Prostate gland (tissue), 2 donors: ENCODE measurements at places on chromosomes 2 and 18. TPM values are rescaled to one million over a fixed set of nuclear protein-coding genes. Genes with fewer than 3 reads are reported as not detected.

DNA sequence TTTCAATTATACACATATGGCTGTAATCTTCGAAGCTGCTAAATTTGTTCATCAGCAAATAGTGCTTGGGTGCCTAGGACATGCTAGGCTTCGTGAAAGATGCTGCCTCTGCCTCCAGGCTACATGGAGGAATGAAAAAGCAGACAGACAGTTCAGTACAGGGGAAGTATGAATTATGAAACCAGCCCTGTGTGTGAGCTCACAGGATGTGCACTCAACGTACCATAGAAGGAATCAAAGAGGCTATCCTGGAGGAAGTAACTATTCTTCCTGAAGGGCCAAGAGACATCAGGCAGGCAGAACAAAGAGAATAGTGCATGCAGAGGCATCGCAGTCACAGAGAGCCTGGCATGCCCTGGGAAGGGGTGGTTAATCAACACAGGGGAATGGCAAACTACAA, 61.4 kb downstream of the DYM start:
- DNase-seq: no peak

DNA sequence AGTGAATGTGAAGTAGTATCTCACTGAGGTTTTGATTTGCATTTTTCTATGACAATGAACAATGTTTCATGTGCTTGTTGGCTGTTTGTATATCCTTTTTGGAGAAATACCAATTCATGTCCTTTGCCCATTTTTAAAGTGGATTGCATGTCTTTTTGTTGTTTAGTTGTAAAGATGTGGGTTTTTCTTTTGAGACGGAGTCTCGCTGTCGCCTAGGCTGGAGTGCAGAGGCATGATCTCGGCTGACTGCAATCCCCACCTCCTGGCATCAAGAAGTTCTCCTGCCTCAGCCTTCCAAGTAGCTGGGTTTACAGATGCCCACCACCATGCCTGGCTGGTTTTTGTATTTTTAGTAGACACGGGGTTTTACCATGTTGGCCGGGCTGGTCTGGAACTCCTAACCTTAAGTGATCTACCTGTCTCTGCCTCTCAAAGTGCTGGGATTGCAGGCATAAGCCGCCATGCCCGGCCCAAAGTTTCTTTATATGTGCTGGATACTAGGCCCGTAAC, 236.7 kb downstream of the MYCN start:
- DNase-seq: no peak

DNA sequence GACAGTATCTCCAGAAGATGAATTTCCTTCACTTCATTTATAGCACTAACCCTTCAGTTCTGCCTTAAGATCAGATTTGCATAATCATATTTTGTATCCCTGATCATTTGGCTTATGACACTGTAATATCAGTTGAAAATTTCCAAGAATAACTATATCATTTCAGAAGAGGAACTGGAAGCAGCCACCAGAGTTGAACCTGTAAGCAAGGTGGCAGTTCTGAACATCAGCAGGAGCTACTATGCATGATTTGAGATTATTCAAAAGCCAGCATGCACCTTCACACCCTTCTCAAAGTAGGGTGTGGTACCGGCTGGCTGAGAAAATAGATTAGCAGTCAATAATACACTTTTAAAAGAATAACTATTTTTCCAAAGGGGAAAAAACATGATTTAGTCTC, 328.2 kb downstream of the DLGAP1 start:
- no peak for DNase-seq

DNA sequence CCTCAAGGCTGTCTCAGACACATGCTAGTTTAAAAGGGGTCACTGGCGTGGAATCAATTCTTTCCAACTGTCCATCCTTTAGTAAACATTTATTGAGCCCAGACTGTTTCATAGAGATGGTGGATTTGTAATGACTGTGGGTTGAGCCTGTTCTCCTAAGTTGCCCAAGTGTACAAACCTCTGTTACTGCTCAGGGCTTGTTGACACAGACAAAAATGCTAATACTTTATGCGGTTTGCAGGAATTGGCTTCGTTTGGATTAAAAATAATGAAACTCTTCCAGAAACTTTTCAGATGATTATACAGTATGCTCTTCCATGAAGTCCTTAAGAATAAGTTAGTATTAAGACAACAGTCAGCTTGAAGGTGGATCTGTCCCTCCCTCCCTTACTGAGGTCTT, 83.6 kb upstream of the MGAT5 start:
- DNase-seq: no peak

- DNase-seq: no peak
These were observed 593.1 kb downstream of the CBLN2 start for GRCh38 chr18:71951001-71951400.

DNA sequence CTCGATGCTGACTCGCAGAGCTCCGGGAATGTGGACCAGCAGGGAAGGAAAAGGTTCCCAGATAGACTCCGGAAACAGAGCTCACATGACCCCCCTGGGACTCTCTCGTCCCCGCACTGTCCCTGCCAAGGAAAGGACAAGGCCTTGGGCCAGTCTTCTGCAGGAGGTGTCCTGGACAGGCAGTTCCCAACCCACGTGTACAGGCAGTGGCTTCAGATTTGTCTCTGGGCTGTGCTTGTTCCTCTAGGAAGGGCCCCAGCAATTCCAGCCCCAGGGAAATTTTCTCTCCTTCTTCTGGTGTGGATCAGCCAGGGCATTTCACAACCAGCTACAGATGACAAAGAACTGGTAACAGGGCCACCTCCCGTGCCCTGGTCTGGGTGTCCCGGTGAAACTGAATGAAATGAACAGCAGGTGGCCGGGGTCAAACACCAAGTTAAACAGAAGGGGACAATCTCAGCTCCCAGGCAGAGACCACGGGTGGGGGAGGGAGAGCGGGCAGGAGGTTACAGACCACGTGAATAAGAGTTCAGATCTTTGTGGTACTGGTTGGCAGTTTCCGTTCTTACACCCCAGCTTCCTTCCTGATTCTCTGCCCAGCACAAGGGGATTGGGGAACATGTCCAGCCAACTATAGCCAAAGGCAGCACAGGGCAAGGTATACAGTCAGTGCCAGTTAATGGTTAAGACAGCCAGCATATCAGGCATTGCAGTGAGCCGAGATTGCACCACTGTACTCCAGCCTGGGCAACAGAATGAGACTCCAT, 52.2 kb upstream of the CAB39 start:
- no peak for DNase-seq

- no peak for DNase-seq
These were observed 482.2 kb downstream of the SPAG16 start for GRCh38 chr2:213766465-213766901.

DNA sequence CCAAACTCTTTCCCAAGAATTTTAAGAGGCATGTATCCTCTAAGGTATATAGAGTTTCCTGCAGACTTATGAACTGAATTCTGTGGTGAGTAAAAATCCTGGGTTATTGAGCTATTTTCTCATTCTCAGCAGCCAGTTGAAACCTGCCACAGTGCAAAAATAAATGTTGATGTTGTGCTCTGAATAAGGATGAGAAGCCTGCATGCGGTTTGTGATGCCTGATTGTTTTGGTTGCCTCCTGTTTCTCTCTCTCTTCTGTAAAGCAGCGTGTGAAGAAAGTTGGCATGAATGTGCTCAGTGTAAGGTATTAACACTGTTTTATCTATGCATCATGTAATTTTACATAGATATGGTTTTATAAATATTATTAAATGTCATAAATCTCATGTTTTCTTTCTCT, 452.6 kb downstream of the CDH2 start:
- DNase-seq: no peak

GRCh38 chr18:57918601-57919000, 115.5 kb upstream of the ATP8B1 start:
- DNase-seq: no peak

DNA sequence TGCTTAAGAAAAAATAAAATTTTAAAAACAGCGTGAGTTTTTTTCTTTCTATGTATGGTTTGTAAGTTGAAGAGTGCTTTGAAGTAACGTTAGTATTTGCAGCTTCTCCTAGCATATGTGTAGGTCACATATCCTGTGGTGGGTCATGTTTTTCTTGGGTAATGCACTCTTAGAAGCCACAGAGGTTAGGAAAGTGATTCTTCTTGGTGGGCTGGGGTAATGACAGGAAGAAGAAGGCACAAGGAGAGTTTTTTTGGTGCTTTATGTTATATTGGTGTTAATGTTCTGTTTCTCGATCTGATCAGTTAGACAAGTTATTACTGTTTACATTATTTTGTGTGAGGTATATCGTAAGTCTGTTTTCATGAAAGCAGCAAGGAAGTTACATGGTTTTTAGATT, 109.0 kb downstream of the ICA1L start:
- no peak for DNase-seq

- DNase-seq: no peak
These were observed 249.3 kb upstream of the FSHR start for GRCh38 chr2:49403637-49404036.

DNA sequence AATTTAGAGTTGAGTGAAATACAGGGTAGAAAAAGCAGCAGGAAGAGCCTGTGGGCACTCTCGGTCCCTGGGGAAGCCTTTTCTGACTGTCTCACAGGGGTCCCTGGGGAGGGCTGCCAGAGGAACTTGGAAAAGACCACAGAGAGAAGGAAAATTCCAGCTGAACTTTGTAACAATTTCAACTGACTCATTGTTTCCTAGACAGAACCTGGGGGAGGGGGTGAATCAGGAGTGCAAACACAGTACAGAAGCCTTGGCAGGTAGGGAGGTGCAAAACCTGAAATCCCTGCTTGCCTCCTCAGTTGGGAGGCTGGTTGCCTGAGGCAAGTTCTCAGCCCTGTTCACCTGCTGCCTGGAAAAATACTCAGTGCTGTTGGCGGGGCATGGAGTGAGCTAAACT, 106.8 kb downstream of the GRB14 start:
- no peak for DNase-seq

DNA sequence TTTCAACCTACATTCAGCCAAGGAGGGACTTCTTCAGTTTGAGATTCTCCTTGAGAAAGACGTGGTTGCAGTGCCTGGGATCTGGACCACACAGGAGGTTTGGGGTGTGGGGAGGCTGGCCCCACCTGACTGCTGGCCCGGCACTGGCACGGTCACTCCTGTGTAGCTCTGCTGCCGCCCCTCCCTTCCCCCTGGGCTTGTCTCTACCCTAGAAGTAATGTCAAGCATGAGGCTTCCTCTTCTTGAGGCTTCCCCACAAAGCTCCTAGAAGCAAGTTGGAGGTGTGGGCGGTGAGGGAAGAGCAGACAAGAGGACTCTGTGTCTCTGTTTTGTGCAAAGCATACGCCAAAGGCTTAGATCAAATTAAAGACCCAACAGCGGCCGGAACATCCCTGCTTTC, 8.7 kb downstream of the KLHL29 start:
- no peak for DNase-seq

DNA sequence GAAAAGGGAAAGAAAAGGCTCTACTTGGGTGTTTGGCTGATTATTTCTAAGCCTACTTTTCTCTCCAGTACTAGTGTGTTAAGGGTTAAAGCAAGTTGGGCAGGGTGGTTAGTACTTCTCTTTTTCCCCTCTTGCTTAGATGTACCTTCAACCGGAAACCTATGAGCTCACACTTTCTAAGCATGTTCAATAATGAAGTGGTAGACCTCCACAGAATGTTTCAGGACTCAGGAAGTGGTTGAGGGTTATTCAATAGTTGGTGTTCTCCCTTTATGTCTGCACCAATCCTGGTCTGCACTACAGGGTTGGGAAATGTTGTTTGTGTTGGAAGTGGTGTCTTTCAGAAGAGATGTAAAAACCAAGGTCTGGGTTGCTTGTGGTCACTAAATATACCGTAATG, 137.1 kb downstream of the ZEB2 start:
- no peak for DNase-seq

DNA sequence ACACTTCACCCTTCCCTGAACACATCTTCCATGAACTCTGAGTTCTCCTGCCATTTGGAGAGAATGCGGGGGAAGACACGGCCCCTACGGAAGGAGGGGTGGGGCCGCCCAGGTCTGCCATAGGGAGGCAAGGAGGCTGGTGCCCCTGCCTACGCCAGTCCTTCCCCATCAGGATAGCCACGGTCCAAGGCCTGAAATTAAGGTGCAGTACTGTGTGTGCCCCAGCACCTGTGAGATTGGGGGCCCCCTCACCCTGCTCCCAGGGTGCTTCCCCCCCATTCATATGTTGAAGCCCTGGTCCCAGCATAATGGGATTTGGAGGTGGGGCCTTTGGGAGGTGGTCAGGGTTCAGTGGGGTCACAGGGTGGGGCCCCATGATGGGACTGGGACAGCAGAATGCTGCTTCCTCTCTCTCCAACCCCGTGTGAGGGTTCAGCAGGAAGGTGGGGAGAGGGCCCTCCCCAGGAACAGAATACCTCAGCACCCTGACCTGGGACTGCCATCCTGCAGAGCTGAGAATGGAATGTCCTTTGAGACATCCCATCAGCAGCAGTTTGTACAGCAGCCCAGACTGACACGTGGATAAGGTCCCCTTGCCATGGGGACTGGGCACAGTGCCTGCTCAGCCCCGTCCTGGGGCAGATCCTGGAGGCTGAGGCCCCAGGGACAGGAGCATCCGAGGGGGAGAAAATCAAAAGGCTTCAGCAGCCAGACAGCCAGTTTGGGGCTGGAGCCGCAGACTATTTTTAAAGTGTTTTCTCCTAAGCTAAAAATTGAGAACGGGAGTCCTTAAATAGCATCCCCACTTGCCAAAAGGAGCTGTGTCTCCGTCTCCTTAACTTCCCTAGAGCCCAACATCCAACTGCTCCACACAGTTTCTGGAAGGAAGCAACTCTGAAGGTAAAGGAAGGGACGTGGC, 105.1 kb downstream of the NDUFA10 start:
- DNase-seq: no peak

GRCh38 chr2:215022910-215023309, 115.5 kb downstream of the ABCA12 start:
- no peak for DNase-seq

GRCh38 chr2:65553504-65554074, 121.2 kb upstream of the SPRED2 start:
- peak; percentile 15 for DNase-seq

- no peak for DNase-seq
These were observed 611 bp upstream of the ITSN2 start for GRCh38 chr2:24360963-24361330.

DNA sequence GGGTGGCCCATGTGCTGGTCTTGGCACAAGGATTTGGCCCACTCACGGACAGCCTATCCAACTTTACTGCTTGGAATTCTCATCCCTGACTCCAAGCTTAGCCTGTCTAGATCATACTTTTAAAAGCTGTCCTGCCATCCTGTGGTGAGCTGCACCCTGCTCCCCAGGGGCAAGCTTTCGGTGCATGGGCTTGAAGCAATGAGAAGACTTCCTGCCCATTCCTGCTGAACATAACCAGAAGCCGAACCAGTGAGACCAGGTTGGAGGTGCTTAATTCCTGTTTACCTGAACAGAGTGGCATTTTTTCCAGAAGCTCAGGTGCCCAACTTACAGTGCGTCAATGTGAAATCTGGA, 154.5 kb downstream of the ANTXR1 start:
- no peak for DNase-seq

GRCh38 chr2:136997557-136997956, 232.2 kb downstream of the THSD7B start:
- DNase-seq: no peak

The REG3A gene
- not detected for total RNA-seq

The BMP10 gene
- not detected for total RNA-seq

The GKN2 gene
- not detected for total RNA-seq

The TEKT4 gene
- total RNA-seq: 0.09 TPM

The ZNF24 gene
- total RNA-seq: 53.4 TPM

The TNS1 gene
- 659 TPM for total RNA-seq

The UCN gene
- total RNA-seq: 11.2 TPM

The LRP2 gene
- 1.6 TPM for total RNA-seq

The AFF3 gene
- 113 TPM for total RNA-seq

The TTC39C gene
- total RNA-seq: 40.0 TPM

The COQ10B gene
- 20.1 TPM for total RNA-seq

The SMCHD1 gene
- 56.0 TPM for total RNA-seq
